ENCODE measurements at places on chromosomes 6 and 20.
A peak's percentile ranks its signal among the peaks of the same experiment; 100 is the strongest.

- no peak for DNase-seq
Observed at GRCh38 chr6:2426561-2427340, 181.3 kb upstream of the GMDS start.

DNA sequence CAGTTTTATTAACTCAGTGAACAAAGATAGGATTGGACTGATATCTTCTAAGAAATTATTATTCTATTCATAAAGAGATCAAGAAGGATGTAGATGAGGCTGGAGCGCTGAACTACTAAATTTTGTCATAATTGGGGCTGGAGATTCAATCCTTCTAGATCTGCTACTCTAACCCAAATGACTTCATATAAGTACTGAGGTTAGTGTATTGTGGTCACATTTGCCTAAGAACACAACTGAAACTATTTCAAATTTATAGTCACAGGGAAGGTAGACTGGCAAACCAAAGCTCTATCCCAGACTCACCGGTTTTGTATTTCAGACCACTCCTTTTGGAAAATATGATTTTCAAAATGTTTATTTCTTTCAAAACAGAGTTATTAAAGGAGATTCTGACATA is 96.7 kb downstream of the BMP5 start:
- no peak for DNase-seq

DNA sequence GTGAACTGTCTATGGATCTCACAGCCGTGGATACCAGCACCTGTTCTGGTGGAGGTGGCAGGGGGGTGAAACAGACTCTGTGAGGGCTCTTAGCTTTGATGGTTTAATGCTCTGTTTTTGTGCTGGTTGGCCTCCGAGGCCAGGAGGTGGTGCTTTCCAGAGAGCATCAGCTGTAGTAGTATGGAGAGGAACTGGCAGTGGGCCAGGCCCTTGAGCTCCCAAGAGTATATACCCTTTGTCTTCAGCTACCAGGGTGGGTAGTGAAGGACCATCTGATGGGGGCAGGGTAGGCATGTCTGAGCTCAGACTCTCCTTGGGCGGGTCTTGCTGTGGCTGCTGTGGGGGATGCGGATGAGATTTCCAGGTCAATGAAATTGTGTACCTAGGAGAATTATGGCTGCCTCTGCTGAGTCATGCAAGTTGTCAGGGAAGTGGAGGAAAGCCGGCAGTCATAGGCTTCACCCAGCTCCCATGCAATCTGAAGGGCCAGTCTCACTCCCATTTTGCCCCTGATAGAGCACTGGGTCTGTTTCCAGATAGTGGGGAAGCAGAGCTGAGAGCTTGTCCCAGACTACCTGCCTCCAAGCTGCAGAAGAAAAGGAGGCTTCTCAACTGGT is 102.7 kb upstream of the AHI1 start:
- DNase-seq, result no peak

- DNase-seq, result no peak
Observed at GRCh38 chr6:159093609-159094443, 49.0 kb upstream of the TAGAP start.

DNA sequence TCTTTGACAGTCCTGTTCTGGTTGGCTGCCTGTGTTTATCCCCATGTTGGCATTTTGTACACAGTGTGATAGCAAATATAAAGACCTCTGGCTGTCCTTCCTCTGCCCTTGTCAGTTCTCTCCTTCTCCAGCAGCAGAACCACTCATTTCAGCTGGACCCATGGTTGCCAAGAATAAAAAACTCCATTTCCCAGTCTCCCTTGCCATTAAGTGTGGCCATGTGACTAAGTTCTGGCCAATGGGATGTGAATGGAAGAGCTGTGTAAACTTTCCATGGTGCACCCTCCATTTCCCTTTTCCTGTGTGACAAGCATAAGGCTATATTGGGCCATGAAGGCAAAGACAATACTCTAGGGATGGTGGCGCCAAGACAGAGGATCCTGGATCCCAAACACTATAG is 78.4 kb upstream of the TBC1D7 start:
- DNase-seq, result no peak

- DNase-seq, result peak; percentile 3
Observed at GRCh38 chr20:63972312-63973159, 2.8 kb upstream of the ZNF512B start.

DNA sequence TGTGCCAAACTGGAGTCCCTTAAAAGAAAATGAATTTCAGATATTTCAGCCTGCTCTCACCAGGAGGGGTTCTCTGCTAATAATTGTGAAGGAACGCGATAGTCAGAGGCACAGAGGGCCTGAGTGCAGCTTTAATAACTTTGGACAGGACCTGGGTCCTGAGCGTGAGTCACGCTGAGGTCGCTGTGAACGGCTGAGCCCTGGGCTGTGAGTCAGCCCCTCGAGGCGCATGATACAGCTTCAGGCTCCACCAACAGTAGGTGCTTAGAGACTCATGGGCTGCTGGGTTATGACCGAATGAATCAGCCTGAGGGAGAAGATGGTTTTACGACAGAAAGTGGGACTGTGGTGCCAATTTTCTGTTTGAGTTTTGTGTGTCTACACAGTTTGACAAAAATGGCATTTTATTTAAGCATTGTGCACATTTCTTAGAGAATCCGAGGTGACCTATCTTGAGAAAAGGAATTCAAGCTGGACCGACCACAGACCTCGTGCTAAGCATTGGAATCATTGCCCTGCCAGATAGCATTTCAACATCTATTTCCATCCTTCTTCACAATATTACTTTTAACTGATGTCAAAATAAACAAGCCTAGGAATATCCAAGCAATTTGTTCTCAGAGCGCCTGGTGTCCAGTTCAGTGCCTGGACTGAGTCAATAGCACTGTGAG is 183.0 kb downstream of the THBS2 start:
- DNase-seq, result no peak

DNA sequence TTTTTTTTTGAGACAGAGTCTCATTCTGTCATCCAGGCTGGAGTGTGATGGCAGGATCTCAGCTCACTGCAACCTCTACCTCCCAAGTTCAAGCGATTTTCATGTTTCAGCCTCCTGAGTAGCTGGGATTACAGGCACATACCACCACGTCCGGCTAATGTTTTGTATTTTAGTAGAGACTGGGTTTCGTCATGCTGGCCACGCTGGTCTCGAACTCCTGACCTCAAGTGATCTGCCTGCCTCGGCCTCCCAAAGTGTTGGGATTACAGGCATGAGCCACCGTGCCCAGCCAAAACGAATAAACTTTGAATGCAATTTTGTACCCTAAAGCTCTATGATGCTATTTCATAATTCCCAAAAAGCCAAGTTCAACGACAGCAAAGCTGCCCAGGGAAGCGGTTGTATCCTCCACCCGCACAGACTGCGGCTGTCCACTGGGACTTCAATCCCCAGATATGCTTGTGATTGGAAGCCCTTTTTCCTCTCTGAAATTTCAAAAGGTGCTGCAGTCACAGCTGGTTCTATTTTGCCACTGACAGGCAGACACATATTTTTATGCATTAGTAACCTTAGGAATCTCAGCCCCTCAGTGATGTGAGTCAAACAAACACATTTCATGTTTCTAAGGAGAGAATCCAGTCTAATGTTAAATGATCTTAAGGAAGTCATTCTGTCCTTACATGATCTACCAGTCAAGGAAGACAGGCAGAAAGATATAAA is 8.7 kb upstream of the RAMACL start:
- no peak for DNase-seq

GRCh38 chr6:144285548-144285797 is 338 bp downstream of the UTRN start:
- no peak for DNase-seq

DNA sequence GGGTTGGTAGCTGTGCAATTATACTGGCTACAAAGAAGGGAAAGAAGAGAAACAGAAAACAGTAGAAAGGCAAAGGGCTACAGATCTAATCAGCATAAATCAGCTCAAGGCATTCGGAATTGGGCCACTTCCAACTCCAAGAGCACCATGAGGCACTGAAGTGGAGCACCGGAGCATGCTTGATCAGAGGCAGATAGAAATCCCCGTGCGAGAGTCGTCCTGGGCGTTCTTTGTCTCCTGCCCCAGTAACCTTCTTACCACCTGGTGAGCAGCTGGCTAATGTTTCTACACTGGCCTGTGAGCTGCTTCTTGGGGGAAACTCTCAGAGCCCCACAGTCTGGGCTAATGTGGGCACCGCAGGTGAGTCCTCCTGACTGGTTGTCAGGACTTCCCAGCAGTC is 16.7 kb downstream of the NEDD9 start:
- DNase-seq, result no peak

GRCh38 chr6:158938220-158938619 is 61.8 kb downstream of the RSPH3 start:
- no peak for DNase-seq

GRCh38 chr20:5353624-5354496 is 37.1 kb upstream of the PROKR2 start:
- no peak for DNase-seq

DNA sequence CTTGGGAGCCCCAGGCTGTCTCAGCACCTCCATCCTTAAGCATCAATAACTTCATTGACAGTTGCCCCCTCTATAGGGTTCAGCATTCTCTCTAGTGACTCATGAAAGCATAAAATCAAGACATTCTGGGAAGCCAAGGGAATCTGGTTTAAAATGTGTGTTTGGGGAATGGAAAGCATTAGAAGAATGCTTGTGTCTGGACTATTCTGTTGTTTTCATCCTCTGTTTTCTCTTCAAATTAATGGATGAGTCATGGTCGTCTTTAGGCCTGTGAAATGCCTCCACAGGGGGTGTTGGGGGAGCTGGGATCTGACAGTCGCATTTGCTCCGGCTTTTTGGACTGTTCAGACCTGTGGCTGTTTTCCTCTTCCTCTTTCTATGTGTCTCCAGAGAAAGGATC is 279.7 kb downstream of the CDC5L start:
- no peak for DNase-seq

DNA sequence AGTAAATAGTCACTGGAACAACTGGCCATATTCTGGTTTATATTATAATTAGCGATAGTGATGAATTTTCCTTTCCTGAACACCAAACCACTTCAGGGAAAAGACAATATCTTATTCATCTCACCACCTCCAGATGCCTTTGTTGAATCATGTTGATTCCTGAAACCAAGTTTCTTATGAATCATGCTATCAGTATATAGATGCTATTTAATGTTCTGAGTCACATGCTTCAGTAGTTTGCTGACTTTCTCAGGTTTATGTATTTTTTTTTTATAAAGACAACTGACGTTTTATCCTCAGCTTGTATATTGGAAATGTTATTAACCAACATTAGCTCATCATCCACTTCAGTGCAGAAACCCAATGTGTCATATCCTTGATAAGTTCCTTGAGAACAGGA is 710.2 kb upstream of the POU3F2 start:
- DNase-seq, result no peak

DNA sequence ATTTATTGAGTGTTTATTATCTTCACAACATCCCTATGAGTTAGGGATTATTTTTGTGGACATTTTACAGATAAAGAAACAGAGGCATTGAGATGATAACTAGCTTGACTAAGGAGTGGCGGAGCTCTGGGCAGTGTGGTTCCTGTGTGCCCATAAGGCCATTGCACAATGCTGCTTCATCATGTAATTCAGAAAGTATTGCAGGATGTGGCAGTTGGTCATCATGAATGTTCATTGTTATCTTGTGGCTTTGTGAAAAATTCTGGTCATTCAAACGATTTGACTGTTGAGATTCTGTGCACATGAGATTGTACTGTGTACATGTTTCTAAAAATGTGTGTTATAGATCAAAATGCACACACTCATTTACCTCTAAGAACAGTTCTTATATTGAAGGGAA is 150.8 kb downstream of the ESR1 start:
- no peak for DNase-seq

GRCh38 chr6:116648156-116648555 is 20.4 kb downstream of the ZUP1 start:
- DNase-seq, result no peak

DNA sequence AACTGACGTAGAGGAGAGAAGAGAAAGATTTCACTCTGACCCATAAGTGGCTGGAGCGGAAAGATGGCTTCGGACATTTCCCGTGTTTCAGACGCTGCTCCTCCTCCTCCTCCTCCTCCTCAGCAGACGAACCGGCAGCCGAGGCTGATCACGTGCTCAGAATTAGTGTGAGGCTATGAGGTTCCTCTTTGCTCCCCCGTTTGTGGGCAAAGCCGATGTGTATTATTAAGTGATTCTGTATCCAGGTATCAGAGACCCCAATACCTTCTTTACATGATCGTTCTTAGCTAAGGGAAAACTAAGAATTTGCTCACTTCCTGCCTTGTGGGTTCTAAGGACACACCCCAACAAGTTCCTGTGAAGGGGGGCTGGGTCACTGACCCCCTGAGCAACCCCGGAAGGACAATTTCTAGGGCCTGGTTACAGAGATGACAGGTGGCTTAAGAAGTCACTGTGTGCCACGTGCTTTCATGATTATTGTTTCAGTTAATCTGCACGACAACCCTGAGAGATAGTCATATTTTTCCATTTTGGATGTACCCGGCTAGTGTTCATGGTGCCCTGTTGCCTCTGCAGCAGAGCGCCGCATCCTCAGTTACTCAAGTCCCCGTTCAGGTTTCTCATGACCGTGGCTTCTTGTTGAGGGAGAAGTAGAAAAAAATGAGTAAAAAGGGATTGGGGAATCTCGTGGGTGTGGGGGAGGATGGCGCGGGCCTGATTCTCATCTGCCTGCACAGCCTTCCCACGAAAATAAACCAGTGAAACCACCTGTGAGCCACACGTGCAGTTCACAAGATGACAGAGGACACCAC is 671.8 kb downstream of the QKI start:
- DNase-seq, result no peak

GRCh38 chr20:56447227-56447626 is 21.2 kb upstream of the RTF2 start:
- no peak for DNase-seq

DNA sequence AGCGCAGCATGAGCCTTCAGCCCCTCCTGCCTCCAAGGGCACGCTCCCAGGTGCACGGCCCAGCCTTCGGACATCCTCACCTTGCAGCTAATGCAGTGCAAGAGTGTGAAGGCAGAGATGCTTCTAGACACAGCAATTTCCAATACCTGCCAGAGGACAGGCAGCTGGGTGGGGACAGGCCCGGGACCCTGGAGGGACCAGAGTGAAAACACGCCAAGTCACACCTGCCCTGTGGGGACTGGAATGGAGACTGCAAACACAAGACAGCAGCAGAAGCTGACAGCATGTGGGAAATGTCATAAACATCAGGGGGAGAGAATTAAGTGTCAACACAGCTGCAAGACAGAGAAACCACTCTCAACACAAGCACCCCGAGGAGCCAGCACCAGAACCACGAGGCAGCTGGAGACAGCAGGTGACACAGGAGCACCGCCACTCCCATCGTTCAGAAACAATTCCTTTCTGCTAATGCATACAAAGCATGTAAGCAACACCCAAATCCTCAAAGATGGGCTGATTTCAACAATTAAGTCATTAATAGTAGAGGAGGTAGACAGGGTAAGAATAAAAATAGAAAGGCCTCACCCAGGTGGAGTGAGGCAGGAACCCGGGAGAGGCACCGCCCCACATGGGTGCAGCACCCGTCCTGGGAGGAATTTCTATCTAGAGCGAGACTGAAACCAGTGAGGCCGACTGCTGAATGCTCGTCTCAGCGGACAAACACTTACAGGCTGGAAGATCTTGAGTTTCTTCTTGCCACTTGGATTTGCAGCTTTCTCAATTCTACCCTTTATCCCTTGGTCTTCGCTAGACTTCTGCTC is 17.1 kb downstream of the DIDO1 start:
- peak; percentile 18 for DNase-seq

Measured in D341Med (cell line).